ENCODE measurements at places on chromosomes 16 and 17.
A peak's percentile ranks its signal among the peaks of the same experiment; 100 is the strongest.

DNA sequence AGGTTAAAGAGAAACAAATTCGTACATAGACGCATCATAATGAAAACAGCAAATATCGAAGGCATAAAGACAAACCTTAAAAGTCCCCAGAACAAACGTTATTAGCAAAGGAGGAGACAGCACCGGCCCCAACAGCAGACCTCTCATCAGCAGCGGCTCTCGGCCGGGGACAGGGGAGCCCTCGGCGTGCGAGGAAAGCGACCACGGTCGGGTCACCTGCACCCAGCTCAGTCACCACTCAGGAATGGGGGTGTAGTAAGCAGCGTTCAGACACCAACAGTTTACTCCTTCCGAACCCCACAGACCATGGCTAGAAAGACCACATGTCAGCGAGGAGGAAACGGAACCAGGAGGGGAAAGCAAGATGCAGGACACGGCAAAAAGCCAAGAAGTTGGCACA, 109.3 kb upstream of the CHMP6 start:
- no peak for DNase-seq

GRCh38 chr16:14344292-14344691, 273.2 kb downstream of the MRTFB start:
- no peak for DNase-seq

DNA sequence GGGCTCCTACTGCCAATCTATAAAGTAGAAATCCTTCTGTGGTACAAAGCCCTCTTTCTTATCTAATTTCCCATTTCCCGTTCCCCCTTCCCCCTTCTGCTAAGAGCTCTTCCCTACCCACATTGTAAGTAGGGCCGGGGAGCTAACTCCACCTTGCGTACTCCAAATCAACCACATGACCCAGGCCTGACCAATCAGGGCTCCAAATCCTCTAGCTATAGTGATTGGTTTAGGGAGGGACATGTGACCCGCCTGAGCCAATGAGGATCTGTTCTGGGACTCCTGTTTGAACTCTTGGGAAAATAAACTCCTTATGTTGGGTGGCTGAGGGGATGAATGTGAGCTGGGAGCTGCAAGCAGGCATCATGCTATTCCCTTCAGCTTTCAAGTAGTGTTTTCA, 40.9 kb upstream of the MEOX1 start:
- DNase-seq, result peak; percentile 25

GRCh38 chr17:43125967-43126910, 1.1 kb upstream of the BRCA1 start:
- DNase-seq, result no peak

GRCh38 chr16:12458591-12459358, 344.9 kb downstream of the CPPED1 start:
- DNase-seq, result no peak

DNA sequence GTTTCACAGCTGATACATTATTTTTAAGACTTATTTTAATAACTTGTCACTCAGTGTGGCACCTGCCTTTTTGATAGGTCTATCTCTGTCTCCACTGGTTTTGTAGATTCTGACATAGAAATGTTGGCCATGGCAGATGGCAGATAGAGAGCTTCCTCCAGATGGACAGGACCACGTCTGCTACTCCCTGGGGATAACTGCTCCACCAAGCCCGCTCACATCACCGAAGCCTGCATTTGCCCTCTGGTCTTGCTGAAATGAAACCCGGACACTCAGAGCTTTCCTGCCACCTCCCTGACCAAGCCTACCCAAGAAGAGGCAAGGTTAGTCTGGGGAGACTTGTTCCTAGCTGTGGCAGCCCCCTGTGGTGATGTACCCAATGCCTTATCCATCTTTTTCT, 16.4 kb upstream of the HAP1 start:
- DNase-seq, result no peak

GRCh38 chr16:81748476-81749198, 30.5 kb upstream of the PLCG2 start:
- DNase-seq, result no peak

- no peak for DNase-seq
Observed at GRCh38 chr17:38786372-38786771, 13.0 kb downstream of the PIP4K2B start.

DNA sequence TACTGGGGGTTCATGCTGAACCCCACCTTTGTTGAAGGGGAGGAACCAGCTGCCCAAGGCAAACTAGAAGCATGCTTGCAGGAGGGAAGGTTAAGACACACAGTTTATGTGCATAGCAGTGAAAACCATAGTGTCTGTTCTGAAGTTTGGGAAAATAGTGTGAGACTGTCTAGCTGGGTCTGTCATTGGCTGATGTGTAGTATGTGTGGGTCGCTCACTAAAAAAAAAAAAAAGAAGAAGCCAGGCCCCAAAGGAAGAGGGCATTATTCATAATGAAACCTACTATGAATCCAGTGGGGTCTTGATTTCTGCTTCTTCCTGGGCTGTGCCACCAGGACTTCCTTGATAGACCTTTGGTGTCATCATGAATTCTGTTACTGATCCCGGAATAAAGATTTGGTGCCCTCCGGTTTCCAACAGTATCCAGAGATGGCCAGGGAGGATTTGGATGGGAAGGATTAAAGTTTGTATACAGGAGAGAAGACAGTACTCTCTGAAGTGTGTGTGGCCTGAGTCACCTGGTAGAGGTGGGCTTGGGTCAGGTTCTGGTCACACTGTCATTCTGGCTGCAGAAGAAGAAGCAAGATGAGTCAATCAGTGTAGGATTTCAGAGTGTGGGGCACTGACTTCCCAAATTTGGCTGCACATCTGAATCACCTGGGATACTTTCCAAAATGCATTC, 220.3 kb downstream of the PRKCA start:
- no peak for DNase-seq

DNA sequence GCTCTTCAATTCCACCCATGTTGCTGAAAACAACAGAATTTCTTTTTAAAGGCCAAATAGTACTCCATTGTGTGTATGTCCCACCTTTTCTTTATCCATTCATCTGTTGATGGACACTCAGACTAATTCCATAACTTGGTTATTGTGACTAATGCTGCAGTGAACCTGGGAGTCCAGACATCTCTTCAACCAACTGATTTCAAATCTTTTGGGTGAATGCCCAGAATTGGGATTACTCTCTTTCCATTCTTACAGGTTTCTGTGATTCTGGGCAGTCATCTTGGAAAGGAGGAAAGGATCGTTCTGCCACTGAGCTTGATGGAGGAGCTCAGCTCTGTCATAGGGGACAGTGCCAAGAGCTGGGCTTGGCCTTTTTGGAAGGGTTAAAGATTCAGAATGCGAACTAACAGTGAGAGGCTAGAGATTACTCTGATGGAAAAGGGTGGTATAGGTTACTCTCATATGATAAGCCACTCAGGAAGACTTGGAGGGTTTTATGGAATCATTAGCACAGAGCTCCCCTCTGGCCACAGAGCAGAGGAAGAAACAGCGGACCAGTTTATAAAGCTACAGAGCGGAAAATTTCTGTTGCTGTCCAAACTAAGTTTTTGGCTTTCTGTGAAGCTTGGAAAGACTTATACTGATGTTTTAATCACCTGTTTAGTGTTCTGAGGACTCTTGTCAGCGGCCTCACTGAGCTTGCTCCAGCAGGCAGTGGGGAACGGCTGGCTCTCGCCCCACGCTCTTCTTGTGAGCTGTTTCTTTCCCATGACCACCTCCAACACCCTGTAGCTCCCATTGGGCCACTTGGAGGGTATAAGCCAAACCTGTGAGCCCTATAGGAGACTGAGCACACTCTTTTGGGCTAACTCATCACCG, 48.3 kb downstream of the HIC1 start:
- DNase-seq, result no peak

All from NCI-H146 (cell line).